ENCODE measurements at places on chromosomes 7 and 10.

- DNase-seq: no peak
Measured at GRCh38 chr7:151539088-151539671, 19.5 kb upstream of the RHEB start.

DNA sequence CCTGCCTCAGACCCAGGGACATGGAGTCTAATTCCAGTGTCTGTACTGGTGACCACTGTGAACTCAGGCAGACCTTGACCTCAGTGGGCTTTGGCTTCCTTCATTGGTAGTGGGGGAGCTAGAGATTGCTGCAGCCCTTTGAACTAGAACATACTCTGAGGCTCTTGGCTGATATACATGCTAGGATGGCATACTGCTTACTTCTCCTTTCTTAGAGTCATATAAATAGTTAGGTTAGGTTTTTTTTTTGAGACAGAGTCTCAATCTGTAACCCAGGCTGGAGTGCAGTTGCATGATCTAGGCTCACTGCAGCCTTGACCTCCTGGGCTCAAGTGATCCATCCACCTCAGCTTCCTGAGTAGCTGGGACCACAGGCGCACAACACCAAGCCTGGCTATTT lies 49.7 kb downstream of the TMEM178B start:
- DNase-seq: no peak

GRCh38 chr10:31153161-31153560 lies 121.5 kb upstream of the ZNF438 start:
- DNase-seq: no peak

DNA sequence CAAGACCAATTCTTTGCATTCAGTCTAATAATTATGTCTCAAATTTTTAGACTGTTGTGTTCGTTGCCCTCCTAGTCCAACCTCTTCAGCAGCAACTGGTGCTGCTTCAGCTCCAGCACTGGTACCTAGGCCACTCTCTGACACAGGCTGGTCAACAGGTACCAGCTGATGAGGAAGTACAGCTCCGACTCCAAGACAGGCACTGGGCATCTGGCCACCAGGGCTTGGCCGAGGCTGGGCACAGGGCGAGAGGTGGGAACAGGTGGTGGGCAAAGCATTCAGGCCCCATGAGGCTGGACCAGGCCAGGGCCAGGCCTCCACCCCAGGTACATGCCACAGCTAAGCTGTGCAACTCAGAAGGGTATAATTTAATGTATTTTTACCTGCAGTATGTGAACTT lies 151.5 kb upstream of the AGR3 start:
- no peak for DNase-seq

DNA sequence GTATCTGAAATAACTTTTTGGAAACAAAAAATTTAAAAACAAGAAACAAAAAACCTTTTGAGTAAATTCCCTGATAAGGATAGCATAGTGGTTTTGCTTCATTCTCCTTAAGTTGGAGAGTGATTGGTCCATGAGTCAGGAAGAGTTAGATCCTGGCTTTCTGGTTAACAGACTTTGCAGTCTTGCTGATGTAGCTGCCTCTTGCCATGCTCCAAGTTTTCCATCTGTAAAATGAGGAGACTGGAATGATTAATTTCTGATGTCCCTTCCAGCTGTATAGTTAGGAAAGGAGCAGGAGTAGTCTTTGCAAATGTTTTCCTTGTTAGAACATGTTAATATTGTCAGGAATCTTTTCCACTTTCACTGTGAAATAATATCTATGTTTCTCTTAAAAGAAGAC lies 266.6 kb downstream of the DNAJB9 start:
- DNase-seq: no peak

Measured in right forelimb (tissue), 1 donor.